ENCODE measurements at places on chromosomes 6 and 20.

- H3K36me3 ChIP-seq, result no peaks in the 10 kb centered on the region
- no peak overlapping the region for H3K27ac ChIP-seq
Observed at GRCh38 chr6:74752303-74752702, 453.6 kb downstream of the COL12A1 start.

DNA sequence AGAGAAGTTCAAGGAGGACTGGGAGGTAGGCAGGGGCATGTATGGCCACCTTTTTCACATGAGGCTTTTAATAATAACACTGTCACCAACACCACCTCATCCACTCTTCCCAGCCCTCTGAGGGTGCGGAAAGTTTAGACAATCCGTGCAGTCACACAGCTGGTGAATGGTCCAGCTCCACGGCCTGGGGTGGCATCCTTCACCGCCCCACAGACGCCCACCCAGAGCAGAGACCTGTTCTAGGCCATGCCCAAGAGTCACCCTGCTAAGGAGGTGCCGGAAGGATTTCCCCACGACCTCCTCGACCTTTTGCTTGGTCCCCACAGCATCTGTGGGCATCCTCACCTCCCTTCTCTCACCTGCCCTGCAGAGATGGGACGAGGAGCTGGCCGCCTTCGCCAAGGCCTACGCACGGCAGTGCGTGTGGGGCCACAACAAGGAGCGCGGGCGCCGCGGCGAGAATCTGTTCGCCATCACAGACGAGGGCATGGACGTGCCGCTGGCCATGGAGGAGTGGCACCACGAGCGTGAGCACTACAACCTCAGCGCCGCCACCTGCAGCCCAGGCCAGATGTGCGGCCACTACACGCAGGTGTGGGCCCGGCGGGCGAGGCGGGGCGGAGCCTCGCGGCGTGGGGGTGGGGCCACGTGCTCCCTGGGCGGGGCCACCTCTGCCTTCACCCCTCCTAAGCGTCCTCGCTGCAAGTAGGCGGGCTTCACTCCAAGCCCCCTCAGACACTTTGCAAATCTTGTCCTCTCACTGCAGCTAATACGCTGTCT, 4.4 kb downstream of the PI16 start:
- no peaks in the 10 kb centered on the region for H3K27me3 ChIP-seq
- H3K27ac ChIP-seq, result no peak overlapping the region
- DNase-seq, result no peak
- H3K4me1 ChIP-seq, result peaks cover 19% of the 10 kb centered on the region
- no peaks in the 10 kb centered on the region for H3K36me3 ChIP-seq
- no peak overlapping the region for H3K4me3 ChIP-seq

DNA sequence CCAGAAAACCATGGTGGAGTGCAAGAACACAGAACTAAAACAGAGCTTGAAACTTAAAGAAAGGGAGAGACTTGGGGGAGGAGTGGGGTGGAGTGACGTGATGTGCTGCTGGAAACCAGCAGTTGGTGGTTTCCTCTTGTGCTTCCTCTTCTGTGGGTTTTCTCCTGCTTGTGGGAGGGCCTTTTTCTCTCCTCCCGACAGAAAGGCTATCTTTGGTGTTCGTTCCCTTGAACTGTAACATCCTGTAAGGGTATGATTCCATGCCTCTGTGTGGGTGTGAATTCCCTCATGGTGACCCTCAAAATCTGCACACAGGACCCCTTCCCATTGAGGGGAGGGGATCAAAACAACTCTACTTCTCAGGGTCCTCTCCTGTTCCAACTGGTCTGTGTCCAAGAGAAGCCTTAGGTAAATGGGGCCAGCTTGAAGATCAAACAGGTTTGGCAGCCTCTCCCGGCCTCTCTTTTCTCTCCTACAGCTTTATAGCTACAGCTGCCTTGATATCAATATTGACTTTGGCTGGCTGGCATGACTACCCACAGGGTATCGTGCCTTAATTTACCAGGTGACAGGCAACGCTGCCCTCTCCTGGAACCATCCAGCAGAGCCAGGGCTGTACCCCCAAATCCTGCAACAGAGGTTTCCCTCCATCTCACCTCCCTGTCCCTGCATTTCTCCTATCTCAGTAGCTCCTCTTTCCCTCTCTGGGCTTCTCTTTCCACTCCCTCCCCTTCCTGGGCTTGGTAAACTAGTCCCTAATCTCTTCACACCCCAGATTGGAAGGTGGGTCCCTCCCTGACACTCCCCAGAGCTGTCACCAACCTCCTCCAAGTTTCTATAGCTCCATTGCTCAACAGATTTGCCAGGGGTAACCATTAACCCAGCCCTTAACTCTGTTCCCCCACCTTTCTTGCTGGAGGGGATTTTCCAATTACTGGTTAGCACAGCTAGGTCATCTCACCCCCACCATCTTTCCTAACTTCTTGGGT, 1.5 kb upstream of the MSH5 start:
- H3K27me3 ChIP-seq, result no peaks in the 10 kb centered on the region
- H3K4me1 ChIP-seq, result peaks cover 58% of the 10 kb centered on the region
- peak overlapping the region; percentile 34 for H3K27ac ChIP-seq
- H3K36me3 ChIP-seq, result no peaks in the 10 kb centered on the region
- DNase-seq, result peak; percentile 52
- H3K4me3 ChIP-seq, result no peak overlapping the region

GRCh38 chr6:52548353-52548713, 28.5 kb downstream of the TRAM2 start:
- no peaks in the 10 kb centered on the region for H3K27me3 ChIP-seq
- H3K27ac ChIP-seq, result no peak overlapping the region
- no peak for DNase-seq
- H3K4me3 ChIP-seq, result no peak overlapping the region
- peaks cover 50% of the 10 kb centered on the region for H3K4me1 ChIP-seq
- H3K36me3 ChIP-seq, result no peaks in the 10 kb centered on the region

Data from tibial nerve (tissue), 4 donors.